GM23338 (cell line): ENCODE measurements at places on chromosomes 12 and 14. TPM values are rescaled to one million over a fixed set of nuclear protein-coding genes. Genes with fewer than 3 reads are reported as not detected.
A peak's percentile ranks its signal among the peaks of the same experiment; 100 is the strongest.

DNA sequence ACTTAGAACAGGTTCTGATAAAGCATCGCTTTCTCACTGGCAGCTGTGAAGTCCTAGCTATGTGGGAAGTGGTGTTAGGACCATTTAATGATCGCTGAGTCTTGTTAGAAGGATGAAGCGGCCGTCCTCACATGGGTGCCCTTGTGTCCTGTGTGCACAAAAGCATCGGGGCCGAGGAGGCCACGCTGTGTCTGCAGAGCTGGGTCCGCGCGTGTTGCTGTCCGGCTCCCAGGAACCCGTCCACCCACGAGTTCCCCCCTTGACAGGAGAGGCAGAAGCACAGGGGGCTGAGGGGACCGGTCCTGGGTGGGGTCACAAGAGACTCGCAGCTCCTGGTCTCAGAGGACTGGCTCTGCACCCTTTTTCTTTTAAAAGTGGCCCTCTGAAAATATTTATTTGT is 90.4 kb downstream of the ADGRD1 start:
- DNase-seq: no peak

DNA sequence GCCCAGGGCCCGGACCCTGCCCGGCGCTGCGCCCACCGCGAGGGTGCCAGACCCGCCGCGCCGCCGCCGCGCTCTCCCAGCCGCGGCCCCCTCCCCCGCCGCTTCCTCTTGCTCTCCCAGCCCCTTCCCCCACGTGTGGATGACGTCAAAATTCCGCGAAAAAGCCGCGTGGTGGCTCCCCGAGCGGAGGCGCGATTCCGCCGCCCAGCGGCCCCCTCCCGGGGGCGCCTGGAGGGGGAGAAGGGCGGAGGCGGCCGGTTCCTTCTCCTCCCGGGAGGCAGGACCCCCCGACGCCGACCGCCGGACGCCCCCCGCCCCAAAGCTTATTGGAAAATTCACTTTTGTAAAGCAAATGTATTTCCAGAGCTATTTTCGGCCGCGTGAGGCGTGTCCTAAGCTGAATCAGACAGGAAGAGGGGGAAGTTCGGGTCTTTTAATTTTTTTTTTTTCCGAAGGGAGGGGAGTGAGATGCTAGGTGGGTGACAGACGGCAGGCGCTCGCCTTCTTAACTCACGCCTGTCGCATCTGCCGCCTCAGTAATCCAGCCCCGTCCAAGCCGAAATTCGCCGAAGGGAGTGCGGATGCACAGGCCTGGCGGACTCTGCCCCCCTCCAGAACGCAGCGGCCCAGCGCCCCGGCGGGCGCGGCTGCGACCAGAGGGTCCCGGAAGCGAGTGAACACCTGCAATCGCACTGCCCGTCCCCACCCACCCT is 4.1 kb upstream of the CCND2 start:
- DNase-seq: peak; percentile 96

PLEKHH1 gene
- total RNA-seq: 30.6 and 33.9 TPM in 2 replicates

DNA sequence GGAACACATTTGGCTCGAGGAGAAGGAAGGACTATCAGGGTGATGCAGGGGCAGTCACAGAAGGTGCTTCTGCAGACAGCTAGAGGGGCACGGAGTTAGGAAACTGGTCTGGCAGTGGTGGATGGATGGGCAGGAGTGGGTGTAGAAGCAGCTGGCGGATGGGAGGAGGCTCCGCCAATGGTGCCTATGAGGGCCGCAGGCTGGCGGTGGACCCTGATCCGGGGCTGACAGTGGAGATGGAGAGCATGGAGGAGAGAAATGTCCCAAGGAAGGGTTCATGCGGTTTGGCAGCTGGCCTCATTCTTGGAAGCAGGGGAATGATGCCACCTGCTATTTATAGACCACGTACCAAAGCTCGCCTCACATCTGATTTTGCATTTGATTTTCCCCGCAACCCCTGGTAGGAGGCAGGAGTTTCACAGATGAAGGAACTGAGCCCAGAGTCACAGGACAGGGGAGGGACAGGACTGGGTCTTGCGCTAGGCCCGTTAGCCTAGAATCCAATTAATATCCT is 237.1 kb downstream of the FOXN3 start:
- no peak for DNase-seq

GRCh38 chr12:64124511-64125197 is 97.4 kb downstream of the KICS2 start:
- no peak for DNase-seq

GRCh38 chr12:131747276-131748177 is 36.6 kb downstream of the SFSWAP start:
- DNase-seq: no peak

- no peak for DNase-seq
Measured at GRCh38 chr14:24542346-24542936, 33.6 kb downstream of the CTSG start.
